Lower leg skin (tissue), 4 donors: ENCODE measurements at places on chromosomes 2 and 18. TPM values are rescaled to one million over a fixed set of nuclear protein-coding genes. Genes with fewer than 3 reads are reported as not detected.

STRADB gene
- 4.9 TPM for total RNA-seq

STPG4 gene
- total RNA-seq: 1.4 TPM

BBS5 gene
- 5.2 TPM for total RNA-seq

NLRC4 gene
- total RNA-seq: 1.1 TPM

VIT gene
- total RNA-seq: 10.0 TPM
